NCI-H1417 treated with DMSO at 0.1 percent for 48 hours (cell line): ENCODE measurements at places on chromosomes 7 and 10.
A peak's percentile ranks its signal among the peaks of the same experiment; 100 is the strongest.

DNA sequence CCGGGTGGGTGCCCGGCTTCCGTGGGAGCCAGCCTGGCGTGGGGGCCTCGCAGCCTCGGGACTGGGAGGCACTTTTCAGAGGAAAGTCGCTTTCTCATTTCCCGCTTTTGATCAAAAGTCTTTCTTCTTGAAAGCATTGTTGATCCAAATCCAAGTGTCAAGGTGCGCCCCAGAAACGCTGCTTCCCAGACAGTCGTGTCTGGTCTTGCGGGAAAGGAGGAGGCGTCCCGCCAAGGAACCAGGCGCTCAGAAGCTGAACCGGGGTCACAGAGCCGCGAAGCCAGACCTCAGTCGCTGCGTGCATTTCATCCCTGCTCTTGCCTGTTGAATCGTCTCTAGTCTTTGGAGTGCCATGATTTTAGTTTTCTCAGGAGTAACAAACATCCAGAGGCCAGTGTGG lies 1.1 kb upstream of the BNIP3 start:
- no peak for DNase-seq

- no peak for DNase-seq
These were observed 9.3 kb downstream of the CROT start for GRCh38 chr7:87354749-87355148.

GRCh38 chr7:17132726-17133125 lies 165.7 kb upstream of the AHR start:
- DNase-seq: no peak

- DNase-seq: no peak
These were observed 40.5 kb downstream of the MTPN start for GRCh38 chr7:135936497-135937217.

GRCh38 chr7:82548141-82548688 lies 104.6 kb upstream of the CACNA2D1 start:
- DNase-seq: no peak

- no peak for DNase-seq
These were observed 77.4 kb upstream of the ANLN start for GRCh38 chr7:36312064-36312914.

- DNase-seq: no peak
These were observed 55.5 kb upstream of the LRGUK start for GRCh38 chr7:134071355-134072331.

DNA sequence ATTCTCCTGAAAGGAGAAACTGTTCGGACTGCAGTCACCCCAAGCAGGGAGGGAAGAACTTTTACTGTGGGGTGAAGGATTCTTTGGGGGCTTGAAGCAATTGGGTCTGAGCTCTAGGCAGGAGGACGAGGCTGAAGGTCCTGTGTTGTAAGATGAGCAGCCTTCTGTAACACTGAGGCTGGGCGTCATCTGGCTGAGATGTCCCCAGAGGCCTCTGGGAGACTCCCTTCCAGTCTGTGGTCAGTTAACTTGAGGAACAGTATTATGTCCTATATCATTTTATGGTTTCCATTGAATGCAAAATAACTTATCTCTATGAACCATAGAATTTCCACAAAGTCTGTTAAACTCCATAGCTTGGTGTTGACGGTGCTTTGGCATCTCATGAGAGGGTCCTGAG lies 26.3 kb downstream of the FIGNL1 start:
- no peak for DNase-seq

DNA sequence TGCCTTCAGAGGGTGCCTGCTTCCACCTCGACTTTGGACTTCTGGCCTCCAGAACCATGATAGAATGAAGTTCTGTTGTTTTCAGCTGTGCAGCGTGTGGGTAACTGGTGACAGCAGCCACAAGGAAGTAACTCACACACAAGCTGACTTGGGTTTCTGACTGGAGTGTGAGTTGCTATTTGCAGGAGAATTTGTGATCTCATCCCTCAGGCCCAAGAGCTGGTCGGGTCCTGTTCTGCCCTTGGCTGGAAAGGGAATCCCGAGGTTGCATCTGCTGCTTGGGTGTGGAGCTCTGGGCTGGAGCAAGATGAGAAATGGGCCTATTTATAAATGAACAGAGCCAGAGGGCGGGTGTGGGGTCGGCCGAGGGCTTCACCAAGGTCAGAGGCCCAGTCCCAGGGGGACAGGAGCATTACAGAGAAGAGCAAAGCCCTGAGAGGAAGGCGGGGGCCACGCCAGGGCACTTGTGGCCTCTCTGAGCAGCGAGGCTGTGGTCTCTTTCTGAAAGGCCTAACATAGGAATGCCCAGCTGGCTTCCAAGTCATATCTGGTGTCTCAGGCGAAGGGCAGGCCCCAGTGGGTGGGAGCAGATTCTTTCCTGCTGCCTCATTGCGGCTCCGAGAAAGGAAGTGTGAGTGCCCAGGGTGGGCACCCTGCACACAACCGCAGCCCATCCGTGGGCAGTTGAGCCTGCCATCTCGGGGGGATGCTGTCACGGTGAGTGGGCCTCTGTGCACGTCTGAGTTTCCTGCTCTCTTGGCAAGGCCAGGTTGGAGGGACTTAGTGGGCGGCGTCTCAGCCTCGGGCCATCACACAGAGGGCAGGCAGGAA lies 26.5 kb upstream of the C10orf71 start:
- DNase-seq: no peak

GRCh38 chr10:68871105-68871711 lies 29.9 kb upstream of the DDX50 start:
- DNase-seq: peak; percentile 3

DNA sequence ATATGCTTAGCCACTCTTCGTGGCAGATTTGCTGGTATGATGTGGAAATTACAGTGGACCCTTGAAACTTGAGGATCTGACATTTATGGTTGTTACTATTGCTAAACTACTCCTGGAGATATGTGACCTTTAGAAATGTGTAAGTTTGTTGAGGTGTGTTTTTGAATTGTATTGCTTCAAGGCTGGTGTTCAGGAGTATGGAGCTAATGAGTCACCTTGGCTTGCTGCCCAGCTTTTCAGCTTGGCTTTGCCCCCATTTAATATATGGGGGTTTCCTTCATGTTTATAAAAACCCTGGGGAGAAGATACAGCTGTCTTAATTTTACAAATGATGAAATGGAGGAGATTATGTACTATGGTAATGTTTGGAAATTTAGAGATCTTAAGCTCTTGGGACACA lies 11.6 kb downstream of the HBP1 start:
- no peak for DNase-seq

- no peak for DNase-seq
These were observed 29.7 kb downstream of the KIAA1217 start for GRCh38 chr10:24238519-24239247.

GRCh38 chr7:128352153-128352537 lies 8.4 kb upstream of the RBM28 start:
- DNase-seq: no peak

GRCh38 chr10:106682175-106682574 lies 482.3 kb downstream of the SORCS1 start:
- no peak for DNase-seq

- DNase-seq: no peak
These were observed 322.7 kb downstream of the GFRA1 start for GRCh38 chr10:115950320-115950719.

DNA sequence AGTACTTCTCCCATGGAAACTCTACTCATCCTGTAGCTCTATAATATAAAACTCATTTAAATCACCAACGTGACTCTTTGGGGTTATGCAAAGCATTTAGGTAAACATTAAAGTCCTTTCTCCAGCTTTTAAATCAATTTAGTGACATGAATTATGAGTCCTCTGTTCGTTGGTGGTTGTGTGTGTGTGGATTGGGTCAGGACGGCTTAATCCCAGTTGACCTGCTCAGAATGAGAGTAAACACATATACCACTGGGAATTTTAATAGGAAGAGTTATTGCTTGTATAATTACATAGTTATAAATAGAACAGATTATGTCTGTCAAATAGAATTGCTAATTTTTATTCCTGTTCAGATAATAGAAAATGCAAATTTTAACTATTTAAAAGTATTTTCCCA lies 30.7 kb upstream of the ADCY1 start:
- peak; percentile 57 for DNase-seq

DNA sequence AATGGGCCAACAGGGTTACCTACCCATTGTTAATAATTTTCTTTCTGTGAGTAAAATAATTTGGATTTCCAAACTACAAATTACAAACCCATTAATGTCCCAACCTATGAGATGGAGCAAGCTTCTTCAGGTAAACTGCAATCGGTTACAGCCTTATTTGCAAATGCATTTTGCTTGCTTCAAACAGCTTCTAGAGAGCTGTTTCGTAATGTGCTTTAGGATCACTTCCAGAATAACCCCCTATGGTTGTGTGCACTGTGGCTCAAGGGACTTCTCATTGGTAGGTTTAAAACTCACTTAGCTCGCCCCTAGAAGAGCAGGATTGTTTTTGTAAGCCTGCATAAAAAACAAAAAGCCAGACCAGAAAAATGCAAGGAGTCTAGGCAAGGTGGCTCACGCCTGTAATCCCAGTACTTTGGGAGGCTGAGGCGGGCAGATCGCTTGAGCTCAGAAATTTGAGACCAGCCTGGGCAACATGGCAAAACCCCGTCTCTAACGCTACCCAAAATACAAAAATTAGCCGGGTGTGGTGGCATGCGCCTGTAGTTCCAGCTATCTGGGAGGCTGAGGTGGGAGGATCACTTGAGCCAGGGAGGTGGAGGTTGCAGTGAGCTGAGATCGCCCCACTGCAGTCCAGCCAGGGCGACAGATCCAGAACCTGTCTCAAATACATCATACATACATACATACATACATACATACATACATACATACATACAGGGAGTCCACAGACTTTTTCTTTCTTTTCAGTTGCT lies 3.3 kb upstream of the MAP3K8 start:
- DNase-seq: no peak

DNA sequence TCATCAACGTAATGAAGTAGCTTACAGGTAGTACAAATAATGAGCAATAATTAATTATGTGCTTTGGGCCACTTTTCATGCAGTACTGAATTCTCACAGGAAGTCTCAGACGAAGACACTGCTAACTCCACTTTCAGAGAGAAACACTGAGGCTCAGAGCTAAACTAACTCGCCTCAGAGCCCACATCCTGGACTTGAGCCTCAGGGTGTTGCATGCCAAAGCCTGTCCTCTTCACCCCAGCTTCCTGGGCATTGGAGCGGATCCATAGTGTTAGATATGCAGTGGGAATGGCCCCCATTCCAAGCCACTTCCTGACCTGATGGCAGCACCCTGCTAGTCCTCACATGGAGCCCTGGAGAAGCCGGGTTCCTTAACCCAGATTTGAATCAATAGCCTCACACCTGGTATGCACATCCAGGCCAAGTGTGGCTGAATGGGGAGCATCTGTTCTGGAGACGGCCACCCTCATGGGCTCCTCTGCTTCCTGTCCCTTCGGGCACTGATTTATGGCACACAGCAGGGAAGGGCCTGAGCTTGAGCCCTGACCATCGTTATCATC lies 265.1 kb upstream of the ZNF32 start:
- DNase-seq: no peak

DNA sequence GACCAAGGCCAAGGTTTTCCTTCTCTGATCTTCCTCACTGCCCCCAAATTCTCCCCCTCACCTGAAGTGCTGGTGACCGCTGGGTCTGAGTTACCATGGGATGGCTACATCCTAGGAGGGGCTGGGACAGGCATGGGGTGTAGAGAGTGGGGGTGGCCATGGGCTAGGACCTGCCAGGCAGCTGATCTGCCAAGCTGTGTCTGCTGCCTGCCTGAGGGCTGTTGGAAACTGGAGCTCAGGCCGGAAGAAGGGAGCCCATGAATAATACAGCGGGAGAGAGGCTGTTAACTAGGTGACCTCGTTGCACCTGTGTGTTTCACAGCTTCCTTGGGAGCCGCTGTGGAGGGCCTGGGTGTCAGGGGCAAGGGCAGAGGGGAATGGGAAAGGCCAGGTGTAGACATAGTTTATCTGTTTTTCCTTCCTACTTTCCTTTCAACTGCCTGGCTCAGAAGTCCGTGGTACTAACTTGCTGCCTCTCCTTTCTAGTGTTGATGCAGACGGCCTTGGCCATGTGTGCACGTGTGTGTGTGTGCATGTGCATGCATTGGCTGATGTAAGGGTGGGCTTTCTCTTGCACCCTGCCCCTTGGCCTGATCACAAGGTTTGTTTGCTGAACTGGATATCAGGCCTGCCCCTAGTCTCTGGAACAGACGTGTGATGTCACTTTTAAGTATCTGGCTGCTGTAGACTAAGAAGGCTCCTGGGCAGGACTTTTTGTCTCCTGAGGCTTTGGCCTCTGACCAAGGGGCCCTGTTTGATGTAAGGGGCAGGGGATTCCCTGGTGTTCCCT lies 11.9 kb downstream of the CDH23 start:
- no peak for DNase-seq

- no peak for DNase-seq
These were observed 85.0 kb upstream of the NAMPT start for GRCh38 chr7:106369816-106370215.

GRCh38 chr7:144508702-144509101 lies 105.2 kb upstream of the NOBOX start:
- no peak for DNase-seq

DNA sequence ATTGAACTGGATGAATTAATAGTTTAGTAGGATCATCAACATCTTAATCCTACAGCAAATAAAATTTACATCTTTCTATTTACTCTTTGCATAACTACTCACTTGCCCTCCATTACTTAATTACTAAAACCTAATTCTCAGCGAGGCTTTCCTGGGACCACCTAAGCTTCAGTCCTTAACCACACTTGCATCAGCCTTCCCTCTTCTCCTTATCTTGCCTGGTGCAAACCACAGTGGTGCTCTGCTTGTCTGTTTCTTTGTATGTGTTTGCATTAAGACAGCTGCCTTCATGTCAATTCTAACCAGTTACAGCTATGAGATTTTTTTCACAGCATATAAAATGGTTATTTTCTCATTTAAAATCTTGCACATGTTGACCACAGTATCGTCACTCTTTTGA lies 72.6 kb upstream of the ZNF92 start:
- no peak for DNase-seq
